Large intestine (tissue), 12 donors: ENCODE measurements at places on chromosomes 13 and 19. TPM values are rescaled to one million over a fixed set of nuclear protein-coding genes. Genes with fewer than 3 reads are reported as not detected.

The ZNF222 gene
- polyA plus RNA-seq, result 6.7 TPM

The ZNF285 gene
- 5.6 TPM for polyA plus RNA-seq

The LILRB5 gene
- polyA plus RNA-seq, result 7.6 TPM

The CYP4F22 gene
- 0.04 TPM for polyA plus RNA-seq

The EHD2 gene
- polyA plus RNA-seq, result 31.4 TPM

The ZNF253 gene
- polyA plus RNA-seq, result 15.6 TPM

The NPAS1 gene
- 0.49 TPM for polyA plus RNA-seq

The FIZ1 gene
- 13.9 TPM for polyA plus RNA-seq

The OR7A5 gene
- polyA plus RNA-seq, result not detected

The RELB gene
- 8.4 TPM for polyA plus RNA-seq

The GIPR gene
- 8.1 TPM for polyA plus RNA-seq

The ZNF880 gene
- 17.5 TPM for polyA plus RNA-seq

The IGFL2 gene
- 0.36 TPM for polyA plus RNA-seq

The ZNF135 gene
- polyA plus RNA-seq, result 8.2 TPM

The CYSLTR2 gene
- polyA plus RNA-seq, result 3.5 TPM

The TTC9B gene
- 3.1 TPM for polyA plus RNA-seq

The NLRP5 gene
- polyA plus RNA-seq, result not detected

The FCGBP gene
- 609 TPM for polyA plus RNA-seq

The KLHL1 gene
- 0.57 TPM for polyA plus RNA-seq

The CPB2 gene
- polyA plus RNA-seq, result 0.10 TPM

The ZNF543 gene
- 7.0 TPM for polyA plus RNA-seq

The DIRAS1 gene
- polyA plus RNA-seq, result 2.6 TPM

The PLPP2 gene
- polyA plus RNA-seq, result 1.6 TPM

The REXO1 gene
- 23.8 TPM for polyA plus RNA-seq

The ZNF665 gene
- polyA plus RNA-seq, result 6.3 TPM

The RNF225 gene
- polyA plus RNA-seq, result not detected

The KASH5 gene
- not detected for polyA plus RNA-seq

The ACER1 gene
- 0.04 TPM for polyA plus RNA-seq

The POSTN gene
- polyA plus RNA-seq, result 343 TPM

The KLK15 gene
- 0.10 TPM for polyA plus RNA-seq

The CGB1 gene
- polyA plus RNA-seq, result not detected

The HAUS5 gene
- 13.3 TPM for polyA plus RNA-seq

The ANKRD24 gene
- 2.8 TPM for polyA plus RNA-seq

The ZNF491 gene
- 2.4 TPM for polyA plus RNA-seq

The FLT3LG gene
- 6.6 TPM for polyA plus RNA-seq

The CALR3 gene
- 0.04 TPM for polyA plus RNA-seq

The CLEC17A gene
- 0.13 TPM for polyA plus RNA-seq

The BEST2 gene
- 0.10 TPM for polyA plus RNA-seq

The ZNF682 gene
- polyA plus RNA-seq, result 12.0 TPM

The LGALS4 gene
- polyA plus RNA-seq, result 680 TPM

The SERP2 gene
- polyA plus RNA-seq, result 7.6 TPM

The STOML3 gene
- 0.04 TPM for polyA plus RNA-seq

The C1QTNF9 gene
- 0.42 TPM for polyA plus RNA-seq

The FGF22 gene
- polyA plus RNA-seq, result 0.24 TPM

The CD70 gene
- not detected for polyA plus RNA-seq

The HPN gene
- 309 TPM for polyA plus RNA-seq

The PALM3 gene
- polyA plus RNA-seq, result 2.3 TPM

The CEACAM6 gene
- polyA plus RNA-seq, result 16.1 TPM

The OR7C1 gene
- polyA plus RNA-seq, result 0.03 TPM

The SERPINE3 gene
- 0.66 TPM for polyA plus RNA-seq

The GJB2 gene
- 4.1 TPM for polyA plus RNA-seq

The MISP gene
- polyA plus RNA-seq, result 200 TPM

The CACNG6 gene
- polyA plus RNA-seq, result 0.04 TPM

The GJB6 gene
- polyA plus RNA-seq, result 0.25 TPM

The COX6B2 gene
- 1.3 TPM for polyA plus RNA-seq

The ZNF284 gene
- 5.0 TPM for polyA plus RNA-seq

The CACNG8 gene
- 0.15 TPM for polyA plus RNA-seq
